ENCODE measurements at places on chromosomes 11 and 22.
A peak's percentile ranks its signal among the peaks of the same experiment; 100 is the strongest.

- no peak for DNase-seq
Measured at GRCh38 chr11:71221821-71222220, 30.6 kb downstream of the SHANK2 start.

DNA sequence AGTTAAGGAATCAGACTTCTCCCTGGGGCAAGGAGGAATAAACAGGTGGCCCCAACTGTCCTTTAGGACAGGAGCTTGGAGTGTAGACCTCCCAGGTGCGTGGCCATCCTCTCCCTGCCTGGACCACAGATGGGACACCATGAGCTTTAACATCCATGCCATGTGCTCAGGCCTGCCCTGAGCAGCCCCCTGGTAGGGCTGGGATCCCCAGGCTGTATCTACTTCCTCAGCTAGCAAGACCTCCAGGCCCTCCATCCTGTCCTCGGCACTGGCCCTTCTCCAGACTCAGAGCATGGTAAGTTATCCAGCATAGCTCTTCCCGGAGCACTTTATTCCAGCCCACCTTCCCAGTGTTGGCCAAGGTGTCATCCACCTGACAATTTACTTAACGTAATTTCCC lies 5.7 kb downstream of the CD6 start:
- DNase-seq: no peak

DNA sequence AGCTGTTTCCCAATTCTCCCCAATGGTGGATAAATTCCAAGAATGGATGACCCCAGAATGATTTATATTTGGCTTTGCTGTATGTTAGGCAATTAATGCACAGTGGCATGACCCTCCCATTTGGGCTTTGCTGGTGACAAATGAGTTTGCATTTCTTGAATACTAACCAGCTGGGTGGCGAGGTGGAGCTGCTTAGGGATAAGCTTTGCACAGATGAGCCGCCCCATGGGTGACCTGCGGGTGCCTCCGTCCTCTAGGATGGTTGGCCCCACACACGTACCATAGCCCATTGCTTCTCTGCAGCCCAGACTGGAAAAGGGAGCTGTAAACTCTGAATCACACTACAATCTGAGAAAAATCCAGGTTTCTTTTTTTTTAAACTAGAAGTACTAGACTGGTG lies 94.6 kb downstream of the NTM start:
- no peak for DNase-seq

GRCh38 chr11:134361661-134362060 lies 29.9 kb downstream of the GLB1L2 start:
- DNase-seq: no peak

DNA sequence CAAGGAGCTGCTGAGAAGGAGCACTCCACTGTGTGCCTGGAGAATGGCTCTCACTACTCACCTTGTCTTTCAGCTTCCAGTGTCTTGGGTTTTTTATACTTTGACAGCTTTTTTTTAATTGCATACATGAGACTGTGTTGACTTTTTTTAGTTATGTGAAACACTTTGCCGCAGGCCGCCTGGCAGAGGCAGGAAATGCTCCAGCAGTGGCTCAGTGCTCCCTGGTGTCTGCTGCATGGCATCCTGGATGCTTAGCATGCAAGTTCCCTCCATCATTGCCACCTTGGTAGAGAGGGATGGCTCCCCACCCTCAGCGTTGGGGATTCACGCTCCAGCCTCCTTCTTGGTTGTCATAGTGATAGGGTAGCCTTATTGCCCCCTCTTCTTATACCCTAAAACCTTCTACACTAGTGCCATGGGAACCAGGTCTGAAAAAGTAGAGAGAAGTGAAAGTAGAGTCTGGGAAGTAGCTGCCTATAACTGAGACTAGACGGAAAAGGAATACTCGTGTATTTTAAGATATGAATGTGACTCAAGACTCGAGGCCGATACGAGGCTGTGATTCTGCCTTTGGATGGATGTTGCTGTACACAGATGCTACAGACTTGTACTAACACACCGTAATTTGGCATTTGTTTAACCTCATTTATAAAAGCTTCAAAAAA lies 72.6 kb downstream of the NCAPD3 start:
- DNase-seq: no peak

DNA sequence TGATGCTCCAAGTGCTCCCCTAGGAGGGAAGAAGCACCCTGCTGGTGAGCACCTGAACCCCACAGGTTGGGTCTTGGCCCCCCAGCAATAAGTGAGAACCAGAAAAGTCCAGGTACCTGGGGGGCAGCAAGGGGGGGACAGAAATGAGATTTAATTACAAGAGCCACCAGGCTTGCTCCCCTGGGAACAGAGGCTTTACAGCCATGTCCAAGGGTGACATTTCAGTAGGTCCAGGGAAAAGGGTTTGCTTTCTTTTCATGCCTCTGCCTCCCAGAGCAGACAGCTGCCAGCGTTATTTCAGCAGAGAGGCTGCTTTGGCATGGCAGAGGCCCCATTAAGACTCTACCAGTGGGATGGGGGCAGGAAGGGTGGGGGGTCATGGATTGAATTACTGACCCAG lies 437.7 kb downstream of the BUD13 start:
- DNase-seq: no peak

DNA sequence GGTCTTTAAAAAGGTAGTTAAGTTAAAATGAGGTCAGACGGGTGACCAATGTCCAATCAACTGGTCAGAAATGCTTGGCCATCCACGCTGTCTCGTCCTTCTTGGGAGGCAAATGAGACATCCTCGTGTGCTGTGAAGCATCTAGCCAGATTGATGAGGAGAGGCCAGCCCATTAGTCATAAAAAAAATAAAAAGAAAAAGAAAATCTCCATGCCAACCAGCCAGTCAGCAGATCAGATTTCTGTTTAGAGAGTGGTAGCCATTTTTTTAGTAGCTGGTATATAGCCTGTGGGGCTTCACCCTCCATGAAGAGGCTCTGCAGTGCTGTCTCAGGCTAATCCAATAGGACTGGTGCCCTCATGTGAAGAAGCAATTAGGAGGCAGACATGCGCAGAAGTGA lies 343.1 kb upstream of the SYN3 start:
- DNase-seq: no peak

DNA sequence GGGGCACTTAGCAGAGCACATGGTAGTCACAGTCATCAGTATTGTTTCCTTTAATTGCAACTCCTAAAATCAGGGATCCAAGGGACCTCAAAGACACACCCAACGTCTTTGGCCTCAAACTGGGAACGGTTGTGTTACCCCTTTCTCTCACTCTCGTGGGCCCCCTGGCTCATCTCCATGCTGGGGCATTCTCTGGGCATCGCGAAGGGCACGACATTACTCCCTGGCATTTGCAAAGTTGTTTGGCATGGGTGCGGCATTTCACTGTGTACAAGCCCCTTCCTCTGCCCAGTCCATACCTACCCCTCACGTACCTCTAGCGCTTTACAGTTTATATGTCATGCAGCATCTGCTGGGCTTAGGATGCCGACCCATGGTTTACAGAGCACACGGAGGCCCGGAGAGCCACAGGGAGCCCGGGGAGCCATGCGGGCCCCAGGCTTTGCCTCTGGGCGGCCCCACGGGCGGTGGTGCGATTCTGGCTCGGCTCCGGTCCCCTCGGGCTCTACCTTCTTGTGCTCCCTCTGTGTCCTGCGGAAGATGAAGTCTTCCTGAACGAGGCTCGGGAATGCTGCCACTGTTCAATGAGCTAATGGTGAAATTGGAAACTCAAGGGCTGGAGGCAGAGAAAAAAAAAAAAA lies 21.9 kb upstream of the CACNG2 start:
- DNase-seq: no peak

- no peak for DNase-seq
Measured at GRCh38 chr11:65083134-65083833, 556 bp downstream of the CDCA5 start.

GRCh38 chr11:57641011-57641807 lies 8.5 kb downstream of the YPEL4 start:
- peak; percentile 46 for DNase-seq

GRCh38 chr11:9563196-9563730 lies 10.2 kb upstream of the WEE1 start:
- DNase-seq: no peak

DNA sequence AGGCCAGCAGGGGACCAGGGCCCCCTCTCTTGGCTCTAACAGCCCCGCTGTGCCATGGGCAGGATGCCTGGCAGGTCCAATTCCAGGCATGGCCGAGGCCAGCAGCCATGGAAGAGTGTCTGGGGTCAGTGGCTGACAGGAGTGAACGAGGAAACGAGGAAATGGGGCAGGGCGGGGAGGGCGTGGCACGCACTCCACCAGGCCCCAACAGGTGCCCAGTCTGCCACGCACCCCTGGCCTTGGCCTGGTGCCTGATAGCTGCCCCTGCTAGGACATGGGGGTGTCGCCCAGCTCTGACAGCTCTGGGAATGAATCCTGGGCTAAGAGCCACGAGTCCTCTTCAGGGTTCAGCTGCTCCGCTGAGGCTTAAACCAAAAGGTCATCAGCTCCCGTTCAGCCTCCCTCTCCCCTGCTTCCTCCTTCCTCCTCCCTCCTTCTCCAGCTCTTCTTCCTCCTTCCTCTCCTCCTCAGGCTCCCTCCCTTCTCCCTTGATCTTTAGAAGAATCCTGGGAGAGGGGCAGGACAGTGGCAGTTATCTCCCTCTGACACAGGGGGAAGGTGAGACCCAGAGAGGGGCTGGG lies 11.5 kb upstream of the TBC1D22A start:
- DNase-seq: no peak

DNA sequence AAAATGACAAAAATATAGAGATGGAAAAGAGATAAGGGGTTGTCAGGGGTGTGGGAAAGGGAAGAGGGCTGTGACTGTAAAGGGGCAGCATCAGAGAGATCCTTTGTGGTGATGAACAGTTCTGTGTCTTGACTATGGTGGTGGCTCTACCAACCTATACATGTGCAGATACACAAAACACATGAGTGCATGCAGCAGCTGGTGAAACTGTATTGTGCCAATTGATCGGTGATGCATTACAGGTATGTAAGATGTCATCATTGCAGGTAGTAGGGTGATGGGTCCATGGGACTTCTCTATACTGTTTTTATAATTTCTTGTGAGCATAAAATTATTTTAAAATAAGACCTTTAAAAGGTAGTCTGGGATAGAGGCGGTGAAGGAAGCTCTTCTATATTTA lies 24.1 kb upstream of the ZDHHC13 start:
- DNase-seq: no peak

DNA sequence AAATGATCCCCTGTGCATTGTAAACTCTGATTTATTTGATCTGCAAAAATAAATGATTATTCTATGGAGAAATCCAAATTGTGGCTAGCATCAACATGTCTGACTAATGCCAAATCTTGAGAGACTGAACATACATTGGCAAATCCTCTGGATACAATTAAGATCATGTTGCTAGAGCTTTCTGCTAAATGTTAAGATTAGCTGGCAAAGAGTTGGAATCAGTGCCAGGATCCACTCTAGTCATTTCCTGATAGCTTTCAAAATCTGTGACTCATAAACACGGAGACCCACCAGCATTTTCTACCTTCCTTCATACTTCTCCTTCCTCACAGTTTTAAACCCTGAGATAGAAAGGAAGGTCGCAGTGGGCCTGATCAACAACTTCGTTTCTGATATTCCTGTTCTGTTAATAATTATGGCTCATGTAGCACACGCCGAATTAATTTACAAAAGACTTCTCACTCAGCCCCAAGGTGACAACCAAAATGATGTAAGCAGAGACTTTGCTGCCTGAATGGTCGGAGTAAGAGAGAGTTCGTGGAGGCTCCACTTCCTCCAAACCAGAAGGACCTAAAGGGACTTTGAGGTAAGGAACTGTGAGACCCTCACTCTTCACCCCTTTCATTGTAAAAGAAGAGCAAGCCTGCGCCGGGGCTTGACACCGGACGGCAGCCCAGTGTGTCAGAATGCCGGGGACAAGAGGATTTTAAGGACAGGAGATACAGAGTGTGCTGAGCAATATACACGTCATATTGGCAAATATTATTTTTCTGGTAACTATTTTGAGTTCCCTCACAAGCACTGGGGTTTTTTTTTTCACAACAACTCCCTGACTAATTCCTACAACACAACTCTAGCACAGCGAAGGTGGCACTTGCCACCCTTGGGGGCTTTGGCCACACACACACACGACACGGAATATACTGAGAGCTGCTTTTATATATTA lies 42.0 kb downstream of the SERPINH1 start:
- DNase-seq: no peak

- no peak for DNase-seq
Measured at GRCh38 chr11:33646629-33647028, 54.0 kb downstream of the C11orf91 start.

DNA sequence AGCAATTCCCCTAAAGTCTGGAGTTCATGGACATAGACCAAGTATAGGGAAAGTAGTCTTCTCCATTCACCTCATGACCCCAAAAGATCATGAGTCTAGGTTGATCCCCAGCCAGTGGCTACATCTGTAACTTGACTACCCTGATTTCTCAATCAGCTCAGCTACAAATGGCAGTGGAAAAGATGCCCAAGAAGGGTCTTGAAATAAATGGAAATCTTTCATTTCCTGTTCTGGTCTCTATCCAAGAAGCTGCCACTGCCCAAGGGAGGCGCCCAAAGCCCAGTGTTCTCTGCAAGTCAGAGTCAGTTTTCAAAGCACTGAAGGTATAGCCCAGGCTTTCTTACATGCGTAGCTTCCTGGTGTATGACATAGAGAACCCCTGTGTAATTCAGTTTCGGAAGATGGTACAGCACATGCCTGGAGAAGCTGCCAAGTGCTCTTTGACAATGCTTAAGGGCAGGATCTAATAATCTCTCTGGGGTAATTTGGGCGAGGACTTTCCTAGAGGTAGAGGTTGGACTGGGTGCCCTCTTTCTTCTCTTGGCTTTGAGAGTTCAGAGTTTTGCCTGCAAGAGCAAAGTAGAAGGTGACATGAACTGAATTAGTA lies 101.1 kb downstream of the ADAMTS15 start:
- DNase-seq: no peak

- DNase-seq: no peak
Measured at GRCh38 chr11:128910576-128910975, 19.4 kb downstream of the KCNJ5 start.

GRCh38 chr11:9489080-9489765 lies 28.4 kb downstream of the ZNF143 start:
- no peak for DNase-seq

DNA sequence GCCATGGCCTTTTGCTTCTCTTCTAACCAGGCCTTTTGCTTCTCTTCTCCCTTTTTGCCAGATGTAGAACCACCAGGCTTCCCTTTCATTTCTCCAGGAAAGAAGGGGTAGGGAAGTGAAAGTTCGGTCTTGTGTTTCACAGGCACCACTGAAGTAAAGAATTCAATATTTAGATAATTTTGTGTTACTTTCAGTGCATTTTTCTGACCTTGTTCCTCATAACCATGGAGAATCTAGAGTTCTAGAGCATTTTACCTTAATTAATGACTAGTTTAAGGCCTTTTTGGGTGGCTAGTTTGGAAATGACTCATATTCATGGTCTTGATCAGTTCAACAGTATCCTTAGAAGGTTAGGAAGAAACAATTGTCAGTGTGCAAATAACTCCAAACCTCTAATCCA lies 22.7 kb downstream of the GRAMD1B start:
- no peak for DNase-seq

GRCh38 chr11:13983081-13983751 lies 20.7 kb downstream of the SPON1 start:
- DNase-seq: no peak

- DNase-seq: no peak
Measured at GRCh38 chr11:131822506-131822905, 452.1 kb downstream of the NTM start.

Measured in neural crest cell (in vitro differentiated cells).